Kidney glomerular epithelial cell (primary cell): ENCODE measurements at places on chromosomes 1 and 21.
A peak's percentile ranks its signal among the peaks of the same experiment; 100 is the strongest.

DNA sequence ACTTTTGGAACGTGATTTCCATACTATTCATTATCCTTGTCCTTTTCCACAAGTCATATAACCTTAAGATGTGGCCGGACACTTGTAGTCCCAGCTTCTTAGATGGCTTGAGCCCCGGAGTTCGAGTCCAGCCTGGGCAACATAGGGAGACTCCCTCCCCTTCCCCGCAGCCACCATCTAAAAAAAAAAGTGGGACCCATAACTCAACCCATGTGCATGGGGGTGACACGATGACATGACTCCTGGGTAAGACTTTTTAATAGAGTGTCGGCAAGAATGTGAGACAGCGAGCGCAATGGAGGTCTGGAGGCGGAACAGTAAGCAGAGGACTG, 25.7 kb downstream of the MIA3 start:
- peak; percentile 43 for DNase-seq

- no peak for DNase-seq
These were observed 2.2 kb downstream of the FOXD2 start for GRCh38 chr1:47439819-47440598.

DNA sequence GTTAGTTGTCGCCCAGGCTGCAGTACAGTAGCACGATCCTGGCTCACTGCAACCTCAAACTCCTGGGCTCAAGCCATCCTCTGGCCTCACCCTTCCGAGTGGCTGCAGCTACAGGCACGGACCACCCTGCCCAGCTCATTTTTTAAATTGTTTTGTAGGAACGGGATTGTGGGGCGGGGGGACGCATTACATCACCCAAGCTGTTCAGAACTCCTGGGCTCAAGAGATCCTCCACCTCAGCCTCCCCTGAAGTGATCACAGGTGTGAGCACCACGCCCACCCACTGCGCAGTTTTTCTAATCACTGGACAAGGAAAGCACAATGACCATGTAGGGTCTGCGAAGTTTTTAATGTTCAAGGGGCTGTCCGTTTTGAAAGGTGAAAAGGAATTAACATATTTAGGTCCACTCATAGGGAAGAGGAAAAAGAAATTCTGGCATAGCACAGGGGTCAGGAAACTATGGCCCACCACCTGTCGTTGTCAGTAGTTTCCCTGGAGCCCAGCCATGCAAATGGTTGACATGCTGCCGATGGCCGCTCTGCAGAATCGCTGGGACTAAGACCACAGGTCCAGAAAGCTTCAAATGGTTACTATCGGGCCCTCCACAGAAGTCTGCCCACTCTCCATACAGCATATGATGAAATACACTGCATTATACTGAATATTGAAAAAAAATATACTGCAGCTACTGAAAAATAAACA, 26.0 kb downstream of the SETD4 start:
- no peak for DNase-seq

GRCh38 chr1:61271412-61271789, 189.0 kb downstream of the NFIA start:
- DNase-seq, result no peak

DNA sequence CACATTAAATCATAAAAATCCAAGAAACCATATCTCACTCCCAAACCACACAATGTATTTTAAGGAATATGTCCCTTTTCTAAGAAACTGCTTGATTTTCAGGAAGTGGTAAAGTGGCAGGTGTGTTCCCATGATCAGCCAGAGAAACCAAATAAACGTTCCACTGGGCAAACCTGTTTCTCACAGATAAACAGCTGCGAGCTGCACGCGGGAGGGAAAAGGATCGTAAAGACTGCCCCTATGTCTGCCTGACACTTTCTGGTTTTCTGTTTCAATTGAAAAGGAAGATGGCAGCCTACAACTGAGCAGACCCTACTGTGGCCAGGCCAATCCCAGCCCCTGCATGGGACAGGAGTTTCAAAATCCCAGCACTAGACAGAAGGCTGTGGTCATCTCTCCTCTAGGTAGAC, 36.6 kb downstream of the HIVEP3 start:
- no peak for DNase-seq

DNA sequence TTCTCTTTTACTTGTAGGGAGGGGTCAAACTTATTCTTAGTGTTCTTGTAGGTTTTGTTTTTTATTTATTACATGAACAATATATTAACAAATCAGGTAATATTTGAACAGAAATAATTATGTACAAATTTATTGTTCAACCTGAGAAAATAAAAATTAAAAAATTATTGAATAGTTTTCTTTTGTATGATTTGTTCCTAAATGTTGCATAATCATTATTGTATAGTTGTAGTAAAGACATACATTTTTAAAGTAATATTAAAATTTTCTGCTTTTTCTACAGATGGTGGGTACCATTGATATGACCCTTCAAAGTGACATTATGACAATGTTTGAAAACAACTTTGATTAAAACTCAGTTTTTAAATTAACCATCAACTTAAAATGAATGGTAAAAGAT, 15.9 kb upstream of the EPHX4 start:
- no peak for DNase-seq

DNA sequence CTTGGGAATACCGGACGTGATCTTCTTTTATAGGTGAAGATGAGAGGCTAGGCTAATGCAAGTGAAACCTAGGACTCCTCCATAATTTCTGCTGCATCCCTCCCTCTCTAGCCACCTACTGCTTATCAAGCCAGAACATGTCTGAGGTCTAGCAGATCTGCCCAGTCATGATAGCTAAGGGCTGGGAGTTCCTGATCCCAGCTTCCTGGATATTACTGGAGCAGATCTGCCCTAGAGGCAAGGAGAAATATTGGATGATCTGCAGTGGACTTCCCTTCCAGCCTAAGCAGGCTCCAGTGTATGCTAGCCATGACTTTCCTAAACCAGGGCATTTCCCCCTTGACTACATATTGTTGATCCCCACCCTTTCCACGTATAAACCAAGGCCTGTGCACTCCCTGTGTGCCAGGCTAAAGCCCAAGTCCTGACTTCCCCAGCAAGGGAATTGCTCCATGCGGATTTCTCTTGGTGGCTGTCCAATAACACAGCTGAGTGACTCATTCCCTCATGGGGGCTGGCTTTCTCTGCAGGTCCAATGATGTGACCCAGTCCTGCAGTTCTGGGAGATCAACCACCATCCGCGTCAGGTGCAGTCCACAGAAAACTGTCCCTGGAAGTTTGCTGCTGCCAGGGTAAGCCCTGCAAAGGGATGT, 15.5 kb upstream of the SARS1 start:
- DNase-seq, result peak; percentile 51

DNA sequence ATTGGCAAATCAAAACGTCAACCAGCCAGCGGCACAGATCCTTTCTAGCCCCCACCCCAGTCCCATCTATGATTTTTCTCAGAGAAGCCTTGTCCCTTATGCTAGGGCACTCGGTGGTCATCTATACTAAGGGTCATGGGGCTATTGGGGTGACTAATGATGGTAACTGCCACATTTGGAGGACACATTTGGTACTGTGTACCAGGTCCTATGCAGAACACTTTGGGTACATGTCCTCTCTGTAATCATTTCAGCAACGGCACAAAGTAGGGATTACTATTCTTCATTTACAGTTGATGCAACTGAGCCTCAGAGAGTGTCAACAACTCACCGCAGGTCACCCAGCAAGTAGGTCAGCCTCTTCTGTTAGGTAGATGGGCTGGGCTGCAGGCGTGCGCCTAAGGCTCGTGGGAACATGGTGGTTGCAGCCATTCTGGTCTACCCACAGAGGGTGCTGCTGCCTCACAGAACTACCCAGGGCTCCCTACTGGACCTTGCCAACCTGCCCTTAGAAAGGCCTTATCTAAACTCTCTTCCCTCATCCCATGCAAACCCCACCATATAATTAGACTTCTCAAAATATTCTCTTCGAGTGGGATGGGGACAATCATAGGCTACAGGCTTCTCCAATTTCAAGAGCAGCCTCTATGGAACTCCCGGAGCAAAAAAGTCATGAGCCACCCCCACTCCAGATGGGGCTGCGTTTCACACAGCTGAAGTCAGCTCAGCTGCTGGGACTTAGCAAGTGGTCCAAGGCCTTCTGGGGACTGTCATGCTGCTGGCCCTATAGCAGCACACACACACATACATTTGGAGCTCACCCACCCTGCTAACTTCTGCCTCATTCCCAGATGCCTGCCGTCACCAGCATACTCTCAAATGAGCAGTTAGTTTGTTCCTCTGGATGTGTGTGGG, 5.8 kb upstream of the SDHB start:
- DNase-seq, result peak; percentile 79

GRCh38 chr1:35580949-35581388, 7.9 kb downstream of the TFAP2E start:
- DNase-seq, result no peak

DNA sequence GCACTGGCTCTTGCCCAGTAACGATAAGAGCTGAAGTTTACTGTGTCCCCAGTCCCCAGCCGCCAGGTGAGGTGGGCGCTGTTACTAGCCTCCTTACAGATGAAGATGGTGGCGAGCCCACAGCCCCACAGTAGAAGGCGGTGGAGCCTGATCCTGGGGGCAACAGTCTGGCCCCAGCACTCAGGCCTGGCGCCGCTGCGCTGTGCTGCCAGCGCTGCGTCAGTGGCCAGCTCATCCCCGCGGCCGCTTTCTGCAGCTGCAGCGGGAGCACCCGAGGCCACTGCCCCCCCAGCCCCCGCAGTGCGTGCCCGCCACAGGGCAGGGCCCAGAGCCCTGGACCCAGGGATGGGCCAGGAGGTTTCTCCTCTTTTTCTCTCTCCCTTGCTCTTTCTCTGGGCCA, 13.3 kb downstream of the H6PD start:
- DNase-seq, result no peak
